B cell (primary cell): ENCODE measurements at places on chromosomes 5 and 9. TPM values are rescaled to one million over a fixed set of nuclear protein-coding genes. Genes with fewer than 3 reads are reported as not detected.

DNA sequence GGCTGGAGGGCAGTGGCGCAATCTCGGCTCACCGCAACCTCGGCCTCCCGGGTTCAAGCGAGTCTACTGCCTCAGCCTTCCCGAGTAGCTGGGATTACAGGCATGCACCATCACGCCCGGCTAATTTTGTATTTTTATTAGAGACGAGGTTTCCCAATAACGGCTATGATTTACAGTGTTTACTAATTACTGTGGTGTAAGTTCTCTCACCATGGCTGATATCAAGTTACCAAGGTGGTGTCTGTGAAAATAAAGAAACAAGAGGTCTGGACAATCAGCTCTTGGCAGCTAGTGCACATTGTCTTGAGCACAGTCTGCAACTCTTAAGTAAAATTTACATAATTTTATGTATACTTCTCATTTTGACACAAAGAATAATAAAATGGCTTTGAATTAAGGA lies 385.5 kb upstream of the COX7C start:
- no peak for DNase-seq

GRCh38 chr9:4936277-4936676 lies 48.8 kb upstream of the JAK2 start:
- peak; percentile 37 for DNase-seq

DNA sequence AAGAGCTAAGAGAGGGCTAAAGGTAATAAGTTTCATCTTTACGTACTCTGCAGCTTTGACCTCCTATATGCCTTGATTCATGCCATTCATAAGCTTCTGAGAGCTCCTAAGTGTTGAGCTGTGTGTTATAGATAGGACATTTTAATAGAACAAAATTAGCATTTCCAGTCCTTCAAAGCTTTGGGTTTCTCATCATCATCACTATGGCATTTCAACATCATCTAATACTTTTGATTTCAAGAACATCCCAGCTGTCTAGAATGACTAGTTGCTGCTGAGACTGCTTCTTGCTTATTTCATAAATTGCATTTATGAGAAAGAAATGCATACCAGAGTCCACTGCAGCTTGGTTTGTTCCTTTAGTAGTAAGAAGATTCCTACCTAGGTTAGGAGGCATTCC lies 201.7 kb downstream of the SGCD start:
- no peak for DNase-seq

DNA sequence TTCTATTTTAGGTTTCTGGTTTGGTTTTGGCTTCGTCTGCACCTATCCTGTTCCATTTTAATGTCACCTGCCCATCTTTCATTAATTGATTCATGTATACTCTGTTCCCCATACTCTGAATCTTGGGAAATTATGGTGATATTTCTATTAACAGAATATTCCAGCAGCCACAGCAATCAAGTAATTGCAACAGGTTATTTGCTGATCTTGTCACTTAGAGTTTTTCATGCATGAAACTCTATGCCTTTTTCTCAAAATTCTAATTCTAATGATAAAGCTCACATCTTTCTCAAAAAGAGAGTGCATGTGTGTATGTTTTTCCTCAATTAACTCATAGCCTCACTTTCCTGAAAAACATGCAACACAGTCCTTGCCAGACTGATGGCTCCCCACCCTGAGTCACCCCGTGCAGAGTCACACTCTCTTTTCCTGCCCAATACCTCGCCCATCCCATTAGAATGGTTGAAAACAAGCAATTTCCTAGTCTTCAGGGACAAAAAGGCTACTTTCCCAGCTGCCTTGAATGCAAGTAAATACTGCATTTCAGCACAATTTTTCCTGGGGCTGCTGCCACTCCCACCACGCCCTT lies 15.6 kb downstream of the GFRA3 start:
- DNase-seq = no peak

GRCh38 chr9:123445981-123446610 lies 90.1 kb downstream of the CRB2 start:
- DNase-seq = no peak

DNA sequence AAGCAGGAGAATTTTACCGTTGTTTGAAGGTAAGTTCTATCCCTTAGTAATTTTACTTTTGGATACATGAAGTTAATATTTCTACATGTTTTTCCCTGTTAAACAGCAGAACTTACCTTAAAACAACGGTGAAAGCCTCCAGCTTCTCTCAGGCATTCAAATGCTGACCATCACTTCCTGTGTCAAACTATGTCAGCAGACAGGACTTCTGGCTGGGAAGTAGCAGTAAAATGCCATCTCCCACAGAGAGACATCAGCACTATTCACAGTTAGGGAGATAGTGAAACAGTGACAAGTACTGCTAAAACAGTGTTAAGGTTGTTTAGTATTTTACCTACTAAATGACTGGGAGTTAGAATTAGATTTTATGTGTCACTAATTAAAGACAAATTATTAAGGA lies 34.2 kb upstream of the GOLGA1 start:
- no peak for DNase-seq

DNA sequence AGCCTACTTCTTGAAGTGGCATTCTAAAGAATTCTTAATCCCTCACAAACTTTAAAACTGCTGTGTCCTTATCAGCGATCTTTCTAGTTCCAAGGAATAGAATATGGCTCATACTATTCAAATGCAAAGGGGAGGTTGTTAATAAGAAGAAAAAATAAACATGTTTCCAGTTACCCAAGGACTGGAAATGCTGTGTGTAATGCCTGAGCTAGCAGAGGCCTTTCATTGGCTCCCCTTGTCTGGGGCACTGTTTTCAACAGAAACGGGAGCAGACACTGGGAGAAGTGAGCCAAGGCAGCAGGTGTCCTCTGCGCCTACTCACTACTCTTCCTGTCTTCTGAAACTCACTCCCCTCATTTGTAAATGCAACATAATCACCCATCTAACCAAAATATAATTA lies 253.0 kb downstream of the MARCHF11 start:
- no peak for DNase-seq

SOHLH1 gene
- polyA plus RNA-seq = not detected in 2 replicates
